Stimulated activated CD4-positive, alpha-beta T cell treated with anti-CD3 and anti-CD28 coated beads, Interleukin-12 subunit alpha, Interleukin-12 subunit beta, amount 100 ng/mL, for 4 hours (primary cell): ENCODE measurements at places on chromosomes 2 and 18.
A peak's percentile ranks its signal among the peaks of the same experiment; 100 is the strongest.

DNA sequence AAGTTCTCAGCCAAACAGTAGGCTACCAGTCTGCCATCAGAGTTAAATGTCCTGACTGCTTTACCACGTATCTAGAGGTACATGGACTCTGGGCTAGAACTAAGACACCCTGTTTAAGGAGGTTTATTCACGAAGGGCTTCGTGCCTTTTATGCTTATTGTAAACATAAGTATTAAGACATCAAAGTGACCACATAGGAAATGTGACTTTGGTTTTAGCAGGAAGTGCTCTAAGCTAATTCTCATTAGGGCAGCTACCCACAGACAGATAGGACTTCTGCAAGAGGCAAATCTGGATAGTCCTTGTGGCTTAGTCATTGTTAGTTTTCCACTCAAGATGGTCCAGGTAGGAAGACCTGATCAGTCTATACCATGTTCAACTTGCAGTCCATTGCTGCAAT lies 233.3 kb upstream of the MGAT5 start:
- DNase-seq, result no peak

GRCh38 chr18:45993438-45993837 lies 26.3 kb upstream of the EPG5 start:
- no peak for DNase-seq

DNA sequence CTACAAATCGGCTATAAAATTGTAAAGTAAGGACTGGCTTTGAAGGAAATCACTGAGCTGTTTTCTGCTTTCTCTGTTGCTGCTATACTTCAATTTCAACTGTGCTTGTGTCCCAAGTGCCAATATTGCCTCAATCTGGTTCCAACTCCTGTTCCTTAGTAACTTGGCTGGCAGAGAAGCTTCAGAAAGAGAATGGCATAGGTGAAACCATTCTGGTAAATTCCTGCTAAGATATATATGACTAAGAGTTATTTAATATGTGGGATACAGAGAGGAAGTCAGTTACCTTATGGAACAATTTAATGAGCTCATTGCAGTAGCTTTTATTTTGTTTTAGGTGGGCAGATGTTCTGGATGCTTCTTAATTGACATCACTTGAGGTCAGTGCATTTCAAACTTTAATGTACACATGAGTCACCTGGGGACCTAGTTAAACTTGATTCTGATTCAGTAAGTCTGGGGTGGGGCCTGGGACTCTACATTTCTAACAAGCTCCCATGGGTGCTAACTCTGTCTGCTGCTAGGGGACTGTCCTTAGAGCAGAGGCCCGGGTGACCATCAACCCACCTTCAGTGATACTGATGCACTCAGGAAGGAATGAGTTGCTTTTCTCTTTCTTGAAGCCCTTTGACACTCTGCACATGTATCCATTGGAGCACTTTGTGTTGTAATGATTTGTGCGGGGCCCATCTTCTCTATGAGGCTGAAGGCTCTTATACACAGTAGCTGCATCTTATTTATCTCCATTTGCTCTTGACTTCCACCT lies 47.6 kb downstream of the LIPG start:
- DNase-seq, result no peak

- no peak for DNase-seq
Measured at GRCh38 chr2:150885774-150886386, 375.8 kb downstream of the RBM43 start.

DNA sequence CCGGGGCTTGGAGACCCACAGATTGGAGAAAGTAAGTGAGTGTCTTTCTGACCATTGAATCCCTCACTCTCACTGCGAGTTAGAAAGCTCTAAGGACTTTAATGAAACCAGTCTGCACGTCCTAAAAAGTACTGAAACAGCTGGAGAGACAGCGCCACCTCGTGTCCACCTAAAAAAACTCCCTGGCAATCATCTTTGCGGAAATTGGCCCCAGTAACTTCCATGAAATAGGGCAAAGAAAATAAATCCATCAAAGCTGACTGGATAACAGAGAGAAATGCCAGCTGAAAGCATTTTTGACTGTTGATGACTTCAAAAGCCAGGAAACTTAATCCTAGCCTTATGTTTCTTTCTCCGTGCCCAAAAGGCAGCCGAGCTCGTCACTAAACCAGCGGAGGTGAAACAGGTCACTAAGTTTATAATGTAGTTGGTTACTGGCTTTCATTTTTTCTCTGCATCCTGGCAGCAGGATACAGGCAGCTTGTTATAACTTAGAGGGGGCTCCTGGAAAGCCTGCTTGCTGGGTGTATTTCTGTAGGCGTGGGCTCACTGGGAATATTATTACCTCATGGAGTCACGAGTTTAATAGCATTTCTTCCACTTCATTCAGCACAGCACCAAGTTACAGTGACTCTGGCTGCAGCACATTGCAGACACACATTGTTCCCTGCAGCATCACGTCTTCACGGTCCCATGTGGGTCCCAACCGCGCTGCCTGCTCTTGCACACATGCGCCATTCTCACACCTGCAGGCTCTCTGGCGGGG lies 266.5 kb downstream of the HRH4 start:
- peak; percentile 34 for DNase-seq

- DNase-seq, result no peak
Measured at GRCh38 chr2:230153390-230153976, 66.3 kb downstream of the SP110 start.

DNA sequence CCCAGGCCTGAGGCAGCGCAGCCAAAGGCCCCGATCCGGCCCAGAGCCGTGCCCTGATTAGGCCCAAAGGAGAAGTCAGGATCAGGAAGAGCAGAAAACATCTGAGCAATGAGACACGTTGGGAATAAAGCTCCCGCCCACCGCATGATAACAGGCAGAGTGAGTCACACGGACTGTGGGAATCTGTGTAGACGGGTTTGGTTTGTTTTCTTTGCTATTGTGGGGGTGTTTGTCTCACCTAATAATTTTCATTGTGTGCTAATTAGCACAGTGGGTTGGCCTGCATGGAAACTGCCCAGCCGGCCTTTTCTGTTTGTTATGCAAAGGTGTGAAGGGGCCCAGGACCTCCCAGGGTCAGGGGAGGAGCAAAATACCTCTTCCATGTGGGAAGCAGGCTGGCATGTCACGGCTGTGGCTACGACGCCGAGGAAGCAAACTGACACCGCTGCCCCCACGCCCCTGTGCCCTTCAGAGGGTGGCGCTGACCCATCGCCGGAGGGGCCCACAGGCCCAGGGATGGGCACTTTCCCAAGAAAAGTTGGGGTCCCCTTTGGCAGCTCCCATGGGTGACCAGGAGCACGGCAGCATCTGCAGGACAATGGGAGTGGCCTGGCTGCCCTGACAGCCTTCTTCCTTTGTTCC lies 68.4 kb upstream of the CTDP1 start:
- DNase-seq, result no peak

DNA sequence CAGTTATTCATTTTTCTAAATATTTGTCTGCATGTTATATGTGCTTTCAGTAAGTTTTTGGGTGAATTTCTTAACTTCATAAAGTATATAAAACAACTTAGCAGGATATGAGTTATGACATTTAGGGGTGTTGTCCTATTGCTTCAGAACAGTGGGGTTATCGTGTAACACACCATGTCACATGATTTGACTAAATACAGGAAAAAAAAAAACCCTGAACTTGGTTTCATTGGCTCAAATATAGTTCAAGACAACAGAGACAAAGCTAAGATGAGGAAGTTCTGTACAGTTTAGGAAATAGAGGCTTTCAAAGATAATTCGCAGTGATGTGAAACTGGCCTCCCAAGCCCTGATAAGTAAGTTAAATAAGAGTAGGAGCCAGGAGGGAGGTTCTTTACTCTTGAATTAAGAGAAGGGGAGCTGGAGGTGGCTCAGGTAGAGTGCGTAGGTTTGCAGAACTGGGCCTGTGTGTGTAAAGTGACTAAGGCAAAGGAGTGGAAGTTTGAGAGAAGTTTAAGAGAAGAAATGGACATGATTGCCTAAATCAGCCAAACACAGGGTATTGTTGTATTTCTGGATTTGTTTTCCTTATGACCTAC lies 53.9 kb downstream of the LIMS1 start:
- DNase-seq, result no peak

DNA sequence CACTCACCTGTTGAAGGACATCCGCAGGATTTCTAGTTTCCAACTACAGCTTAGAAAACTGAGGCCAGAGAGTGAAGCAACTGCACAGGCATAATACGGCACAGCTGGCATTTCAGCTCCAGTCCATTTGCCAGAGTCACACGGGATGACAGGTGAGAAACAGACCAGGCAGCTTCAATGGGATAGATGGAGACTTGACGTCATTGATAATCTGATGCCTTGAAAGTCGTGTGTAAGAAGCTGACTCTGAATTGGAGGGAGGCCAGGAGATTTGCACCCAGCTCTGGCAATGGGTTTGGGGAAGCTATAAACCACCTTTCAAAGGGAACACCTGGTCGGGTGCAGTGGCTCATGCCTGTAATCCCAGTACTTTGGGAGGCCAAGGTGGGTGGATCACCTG lies 12.4 kb upstream of the DNMT3A start:
- no peak for DNase-seq

- DNase-seq, result no peak
Measured at GRCh38 chr18:77755187-77755586, 505.5 kb downstream of the GALR1 start.

- no peak for DNase-seq
Measured at GRCh38 chr2:15048000-15048399, 415.5 kb downstream of the LRATD1 start.

- no peak for DNase-seq
Measured at GRCh38 chr18:79612291-79613108, 67.1 kb upstream of the CTDP1 start.

DNA sequence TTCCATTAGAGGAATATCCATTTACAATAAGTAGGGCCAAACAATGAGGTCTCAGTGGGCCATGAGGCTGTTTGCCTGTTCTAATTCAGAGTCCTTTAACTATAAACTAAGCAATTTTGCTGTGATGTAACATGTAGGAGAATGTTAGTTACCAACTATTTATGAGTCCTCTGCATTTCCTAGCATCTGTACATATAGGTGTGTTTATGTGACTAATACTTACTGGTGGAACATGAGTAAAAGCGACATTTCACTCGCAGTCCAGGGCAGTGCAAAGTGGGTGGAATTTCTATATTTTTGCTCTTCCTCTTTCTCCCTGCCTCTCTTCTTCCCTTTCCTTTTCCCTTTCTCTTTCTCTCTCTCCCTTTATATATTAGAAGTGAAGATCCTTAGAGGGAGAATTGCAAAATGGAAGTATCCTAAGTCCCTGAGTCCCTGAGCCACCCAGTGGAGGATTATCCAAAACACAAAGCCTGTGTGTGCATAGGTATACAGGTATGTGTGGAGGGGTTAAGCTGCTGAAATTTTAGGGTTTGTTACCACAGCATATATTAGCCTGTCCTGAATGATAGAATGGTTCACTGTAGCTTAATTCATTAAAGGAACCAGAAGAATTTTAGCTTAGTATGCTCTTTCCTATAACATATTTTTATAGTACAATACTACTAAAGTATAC lies 487.0 kb upstream of the FANCL start:
- no peak for DNase-seq
